Activated CD4-positive, CD25-positive, alpha-beta regulatory T cell (primary cell): ENCODE measurements at places on chromosomes 16 and 17.

- DNase-seq, result no peak
Observed at GRCh38 chr16:4668313-4668960, 24.9 kb upstream of the NUDT16L1 start.

GRCh38 chr16:50863644-50864144 is 121.8 kb downstream of the CYLD start:
- no peak for DNase-seq

- no peak for DNase-seq
Observed at GRCh38 chr17:70086516-70086915, 11.5 kb downstream of the KCNJ16 start.

GRCh38 chr16:14576532-14576931 is 53.5 kb downstream of the PARN start:
- DNase-seq, result no peak

- no peak for DNase-seq
Observed at GRCh38 chr17:65902155-65902554, 289.8 kb downstream of the CEP112 start.

DNA sequence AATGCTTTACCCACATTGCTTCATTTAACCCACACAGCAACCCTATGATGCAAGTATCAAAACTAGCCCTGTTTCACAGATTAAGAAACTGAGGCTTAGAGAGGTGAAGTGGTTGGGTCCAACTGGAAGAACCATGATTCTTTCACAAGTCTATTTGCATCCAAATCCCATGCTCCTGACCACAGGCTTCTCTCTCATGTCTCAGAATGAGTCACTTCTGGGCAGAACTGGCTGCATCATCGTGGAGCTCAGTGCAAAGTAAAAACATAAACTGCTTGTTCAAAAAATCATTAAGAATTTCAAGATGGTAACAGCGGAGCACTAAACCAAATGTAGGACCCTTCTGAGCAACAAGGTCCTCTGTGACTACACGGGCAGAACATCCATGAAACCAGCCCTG is 20.2 kb upstream of the CES1 start:
- DNase-seq, result no peak

DNA sequence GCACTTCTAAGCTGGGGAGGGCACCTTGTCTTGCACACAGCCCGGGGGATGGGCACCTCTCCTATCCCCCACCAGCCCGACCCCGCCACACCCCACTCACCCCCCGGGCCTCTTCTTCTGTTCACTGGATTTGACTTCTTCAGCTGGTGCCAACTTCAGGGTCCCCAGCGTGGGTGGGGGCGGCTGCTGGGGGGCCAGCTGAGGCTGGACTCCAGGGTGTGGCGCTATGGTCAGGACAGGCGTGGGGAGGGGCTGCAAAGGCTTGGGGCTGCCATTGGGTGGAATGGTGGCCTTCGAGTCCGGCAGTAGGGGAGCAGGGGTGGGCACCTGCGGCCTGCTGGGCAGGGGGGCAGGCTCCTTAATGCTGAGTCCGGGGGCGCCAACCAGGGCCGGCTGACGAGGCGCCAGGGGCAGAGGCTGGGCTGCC is 6.1 kb downstream of the MNT start:
- DNase-seq, result no peak

GRCh38 chr17:51200295-51200694 is 34.1 kb downstream of the NME2 start:
- DNase-seq, result no peak

- no peak for DNase-seq
Observed at GRCh38 chr16:23293016-23293415, 9.1 kb upstream of the SCNN1B start.

DNA sequence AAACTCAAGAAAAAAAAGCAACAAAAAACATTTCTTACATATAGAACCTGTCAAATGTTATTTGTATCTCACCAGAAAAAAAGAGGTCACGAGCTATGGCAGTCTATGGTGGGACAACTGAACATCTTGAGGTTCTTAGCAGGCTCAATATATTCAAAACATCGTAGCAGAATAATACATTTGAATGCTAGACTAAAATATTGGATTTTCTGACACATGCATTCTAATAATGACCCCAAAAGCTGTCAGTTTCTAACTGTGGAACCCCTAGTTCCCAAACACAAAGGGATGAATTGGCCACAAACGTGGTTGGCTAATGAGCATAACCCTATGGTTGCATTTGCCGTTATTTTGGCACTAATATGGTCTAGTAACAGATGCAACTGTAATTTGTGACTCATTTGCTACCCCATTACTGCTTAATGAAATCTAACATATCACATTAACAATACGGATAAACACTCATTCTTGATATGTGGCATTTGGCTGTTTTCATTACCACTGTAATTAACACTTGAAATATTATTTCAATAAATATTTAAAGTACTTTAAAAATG is 81.2 kb downstream of the TOX3 start:
- no peak for DNase-seq

DNA sequence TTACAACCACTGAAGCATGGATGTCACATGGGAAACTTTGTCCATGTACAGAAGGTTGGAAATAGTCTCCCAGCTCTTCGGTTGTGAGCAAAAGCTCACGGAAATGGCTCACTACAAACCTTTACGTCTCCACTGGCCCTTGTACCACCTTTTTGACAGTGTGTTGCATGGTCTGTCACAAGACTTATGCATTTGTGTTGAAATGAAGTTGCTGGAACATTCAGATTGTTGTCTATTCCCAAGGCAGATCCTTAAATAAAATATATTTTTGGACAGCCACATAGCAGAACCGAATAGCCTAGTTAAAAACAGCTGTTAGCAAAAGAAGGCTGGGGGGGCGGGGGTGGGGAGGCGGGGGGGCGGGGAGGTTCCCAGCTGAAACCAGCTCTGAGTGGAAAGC is 39.2 kb downstream of the KNOP1 start:
- no peak for DNase-seq

DNA sequence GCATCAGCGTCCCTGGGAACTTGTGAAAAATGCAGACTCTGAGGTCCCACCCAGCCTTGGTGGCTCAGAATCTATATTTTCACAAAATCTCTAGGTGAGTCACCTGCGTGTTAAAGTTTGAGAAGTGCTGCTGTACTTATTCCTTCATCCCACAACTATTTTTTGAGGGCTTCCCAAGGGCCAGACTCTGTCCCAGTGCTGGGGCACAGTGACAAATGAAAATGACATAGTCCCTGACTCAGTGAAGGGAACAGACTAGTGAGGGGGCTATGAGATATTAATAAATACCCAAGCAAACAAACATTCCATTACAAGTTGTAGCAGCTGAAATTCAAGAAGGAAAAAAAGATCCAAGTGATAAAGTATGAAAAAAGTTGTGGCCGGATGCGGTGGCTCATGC is 9.9 kb upstream of the EMP2 start:
- no peak for DNase-seq

DNA sequence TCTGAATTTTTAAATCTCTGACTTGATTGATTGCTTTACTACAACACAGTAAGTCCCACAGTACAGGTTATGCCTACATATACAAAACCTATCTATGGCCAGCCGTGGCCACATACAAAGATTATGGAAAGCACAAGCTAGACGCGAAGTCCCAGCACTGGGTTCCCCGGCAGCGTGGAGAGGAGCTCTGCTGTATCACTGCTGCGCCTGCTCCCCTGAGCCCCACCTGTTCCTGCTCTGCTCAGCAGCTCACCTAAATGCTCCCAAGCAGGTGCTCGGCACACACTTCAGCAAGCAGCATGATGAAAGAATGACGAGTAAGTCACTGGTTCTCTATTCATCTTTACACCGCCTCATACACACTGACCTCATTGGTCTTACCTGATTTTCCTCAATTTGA is 20.6 kb downstream of the ZDHHC7 start:
- no peak for DNase-seq

GRCh38 chr17:70621566-70621965 is 452.2 kb downstream of the KCNJ2 start:
- no peak for DNase-seq

GRCh38 chr16:62829607-62830006 is 793.4 kb upstream of the CDH8 start:
- DNase-seq, result no peak

- no peak for DNase-seq
Observed at GRCh38 chr16:61792194-61792909, 243.9 kb downstream of the CDH8 start.

DNA sequence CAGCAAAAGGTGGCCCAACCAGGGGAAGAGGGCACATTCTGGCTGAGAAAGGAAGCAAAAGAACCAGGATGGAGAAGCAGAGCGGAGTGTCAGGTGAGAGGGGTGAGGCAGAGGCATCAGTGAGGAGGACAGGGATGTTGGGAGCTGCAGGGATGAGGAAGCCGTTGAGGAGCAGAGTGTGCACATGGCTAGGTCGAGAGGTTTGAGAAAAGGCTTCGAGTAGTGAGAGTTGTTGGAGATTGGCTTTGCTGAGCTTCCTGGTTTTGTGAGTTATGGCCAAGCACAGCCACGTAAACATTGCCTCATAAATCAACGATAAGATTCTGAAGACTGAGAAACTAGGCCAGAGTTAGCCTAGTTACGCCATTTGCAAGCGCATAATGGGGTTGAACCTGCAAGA is 26.9 kb downstream of the DNAH2 start:
- no peak for DNase-seq

DNA sequence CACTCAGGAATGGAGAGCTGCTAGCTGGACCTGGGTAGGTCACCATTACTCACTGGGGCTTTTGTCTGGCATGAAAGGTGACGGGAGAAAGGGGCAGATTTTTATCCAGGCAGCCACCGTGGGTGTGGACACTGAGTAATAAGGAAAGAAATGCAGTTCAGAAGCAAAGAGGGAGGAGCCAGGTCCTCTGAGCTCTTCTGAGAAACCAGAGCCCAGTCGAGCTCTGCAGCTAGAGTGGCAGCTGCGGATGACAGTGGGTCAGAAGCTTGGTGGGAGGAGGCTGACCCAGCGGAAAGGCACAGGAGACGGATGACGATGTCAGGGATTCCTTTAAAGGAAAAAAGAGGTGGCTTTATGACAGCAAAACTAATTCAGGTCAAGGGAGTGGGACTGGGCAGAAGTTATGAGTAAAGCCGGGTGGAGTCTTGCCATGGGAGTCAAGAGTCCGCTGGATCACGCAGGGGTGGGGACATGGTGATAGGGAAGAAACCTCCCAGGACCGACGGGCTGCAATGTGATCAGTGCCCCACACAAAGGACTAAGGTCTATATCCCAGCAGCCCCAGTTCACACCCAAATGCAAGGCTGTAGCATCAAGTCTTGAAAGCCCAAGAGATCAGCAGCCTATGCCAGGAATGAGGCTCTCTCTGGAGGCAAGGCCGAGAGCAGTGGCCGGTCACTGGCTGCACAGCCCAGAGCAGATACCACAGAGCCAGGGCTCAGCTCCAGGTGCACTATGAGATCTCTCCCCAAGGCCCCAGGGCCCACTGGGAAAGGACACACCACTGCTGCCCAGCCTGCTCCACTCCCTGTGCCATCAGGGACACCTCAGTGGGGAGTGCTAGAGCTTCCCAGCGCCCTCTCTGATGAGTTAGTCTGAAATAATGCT is 6.3 kb upstream of the MNT start:
- no peak for DNase-seq

- no peak for DNase-seq
Observed at GRCh38 chr16:27595475-27595874, 45.5 kb downstream of the KATNIP start.

DNA sequence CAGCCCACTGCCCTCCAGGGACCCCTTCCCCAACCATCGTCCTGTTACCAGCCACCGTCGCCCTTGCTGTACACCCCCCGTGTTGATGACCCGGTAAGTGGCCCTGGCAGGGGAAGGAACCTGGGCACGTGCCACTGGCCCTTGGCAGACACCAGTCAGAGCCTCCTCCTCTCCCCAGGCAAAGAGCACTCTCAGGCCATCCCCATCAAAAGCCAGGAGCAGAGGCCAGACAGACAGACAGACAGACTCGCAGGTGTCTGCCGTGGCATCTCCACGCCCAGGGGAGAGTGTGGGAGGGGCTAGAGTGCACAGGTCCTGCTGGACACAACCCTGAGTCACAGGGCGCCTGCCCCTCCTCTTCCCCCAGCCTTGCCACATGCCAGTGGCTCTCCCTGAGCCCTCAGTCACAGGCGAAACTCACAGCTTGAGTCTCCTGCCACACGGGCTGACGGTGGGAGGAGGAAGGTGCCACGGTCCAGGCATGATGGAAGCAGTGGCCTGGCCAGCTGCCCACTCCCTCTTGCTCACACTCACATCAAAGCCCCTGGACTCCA is 7.8 kb downstream of the CLCN7 start:
- no peak for DNase-seq

GRCh38 chr17:13996276-13996675 is 73.0 kb upstream of the COX10 start:
- no peak for DNase-seq

DNA sequence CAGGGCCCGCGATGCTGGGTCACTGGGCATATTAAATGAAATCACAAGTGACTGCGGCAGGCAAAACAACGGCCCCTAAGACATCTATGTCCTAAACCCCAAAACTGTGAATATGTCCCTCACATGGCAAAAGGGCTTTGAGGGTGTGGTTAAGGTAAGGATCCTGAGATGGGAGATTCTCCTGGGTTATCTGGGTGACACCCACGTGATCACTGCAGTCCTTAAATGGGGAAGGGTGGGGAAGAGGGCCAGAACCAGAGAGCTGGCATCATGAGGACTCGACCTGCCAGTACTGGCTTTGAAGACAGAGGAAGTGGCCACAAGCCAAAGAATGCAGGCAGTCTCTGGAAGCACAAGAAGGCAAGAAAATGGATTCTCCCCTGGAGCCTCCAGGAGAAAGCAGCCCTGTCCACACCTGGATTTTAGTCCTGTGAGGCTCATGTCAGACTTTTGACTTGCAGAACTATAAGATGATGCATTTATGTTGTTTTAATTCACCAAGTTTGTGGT is 12.5 kb downstream of the COTL1 start:
- no peak for DNase-seq

DNA sequence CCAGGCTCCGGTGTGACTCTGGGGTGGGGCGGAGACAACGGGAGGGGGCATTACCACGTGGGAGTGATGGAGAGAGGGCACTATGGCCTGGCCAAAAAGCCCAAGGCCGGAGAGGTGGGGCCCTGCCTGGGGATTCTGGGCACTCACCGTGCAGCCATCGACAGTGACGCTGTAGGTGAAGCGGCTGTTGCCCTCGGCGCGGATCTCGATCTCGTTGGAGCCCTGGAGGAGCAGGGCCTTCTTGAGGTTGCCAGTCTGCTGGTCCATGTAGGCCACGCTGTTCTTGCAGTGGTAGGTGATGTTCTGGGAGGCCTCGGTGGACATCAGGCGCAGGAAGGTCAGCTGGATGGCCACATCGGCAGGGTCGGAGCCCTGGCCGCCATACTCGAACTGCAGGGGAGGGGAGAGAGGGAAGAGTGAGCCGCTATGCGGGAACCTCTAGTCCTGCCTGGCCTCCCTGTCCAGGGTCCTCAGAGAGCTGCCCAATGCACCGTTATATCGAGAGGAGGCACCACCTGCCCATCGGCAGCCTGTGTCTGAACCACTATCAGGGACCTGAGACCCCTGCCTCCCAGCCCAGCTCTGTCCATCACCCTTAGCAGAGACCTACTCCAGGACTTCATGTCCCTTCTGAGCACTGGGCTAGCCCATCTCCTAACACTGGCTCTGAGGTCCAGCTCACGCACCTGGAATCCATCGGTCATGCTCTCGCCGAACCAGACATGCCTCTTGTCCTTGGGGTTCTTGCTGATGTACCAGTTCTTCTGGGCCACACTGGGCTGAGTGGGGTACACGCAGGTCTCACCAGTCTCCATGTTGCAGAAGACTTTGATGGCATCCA is 15.6 kb downstream of the COL1A1 start:
- DNase-seq, result no peak
